NCI-H460 (cell line): ENCODE measurements at places on chromosomes 2 and 18.
A peak's percentile ranks its signal among the peaks of the same experiment; 100 is the strongest.

GRCh38 chr2:187989925-187990623, 301.6 kb upstream of the GULP1 start:
- no peak for DNase-seq

DNA sequence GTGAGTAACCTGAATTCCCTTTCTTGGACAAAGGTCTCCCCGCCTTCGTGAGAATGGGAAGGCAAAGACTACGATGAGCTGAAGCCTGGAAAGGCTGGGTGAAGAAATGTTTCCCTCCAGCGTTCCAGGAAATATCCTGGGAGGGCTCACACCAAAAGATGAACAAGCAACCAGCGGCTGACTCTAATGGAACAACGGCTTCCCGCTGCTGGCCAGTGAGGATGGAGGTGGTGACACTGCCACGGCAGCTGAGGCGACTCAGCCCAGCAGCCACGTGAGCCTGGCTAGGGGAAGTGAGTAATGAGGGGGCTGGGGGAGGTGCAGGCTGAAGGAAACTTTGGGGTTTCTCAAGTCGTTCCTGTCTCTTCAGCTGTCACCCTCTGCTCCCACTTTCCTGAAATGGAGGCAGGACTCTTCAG, 105.0 kb upstream of the SMAD7 start:
- DNase-seq, result no peak

DNA sequence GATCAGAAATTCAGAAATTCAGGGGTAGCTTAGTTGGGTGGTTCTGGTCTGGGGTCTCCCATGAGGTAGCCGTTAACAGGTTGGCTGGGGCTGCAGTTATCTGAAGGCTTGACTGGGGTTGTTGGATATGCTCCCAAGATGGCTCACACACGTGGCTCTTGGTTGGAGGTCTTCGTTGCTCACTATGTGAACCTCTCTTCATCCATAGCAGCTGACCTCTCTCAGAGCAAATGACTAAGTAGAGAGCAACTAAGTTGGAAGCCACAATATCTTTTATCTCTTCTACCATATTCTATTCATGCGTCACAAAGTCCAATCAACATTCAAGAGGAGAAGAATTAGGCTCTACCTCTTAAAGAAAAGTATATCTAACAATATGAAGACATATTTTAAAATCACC, 38.7 kb upstream of the SERTAD2 start:
- DNase-seq, result no peak

GRCh38 chr2:232586943-232587505, 36.5 kb downstream of the EIF4E2 start:
- no peak for DNase-seq

DNA sequence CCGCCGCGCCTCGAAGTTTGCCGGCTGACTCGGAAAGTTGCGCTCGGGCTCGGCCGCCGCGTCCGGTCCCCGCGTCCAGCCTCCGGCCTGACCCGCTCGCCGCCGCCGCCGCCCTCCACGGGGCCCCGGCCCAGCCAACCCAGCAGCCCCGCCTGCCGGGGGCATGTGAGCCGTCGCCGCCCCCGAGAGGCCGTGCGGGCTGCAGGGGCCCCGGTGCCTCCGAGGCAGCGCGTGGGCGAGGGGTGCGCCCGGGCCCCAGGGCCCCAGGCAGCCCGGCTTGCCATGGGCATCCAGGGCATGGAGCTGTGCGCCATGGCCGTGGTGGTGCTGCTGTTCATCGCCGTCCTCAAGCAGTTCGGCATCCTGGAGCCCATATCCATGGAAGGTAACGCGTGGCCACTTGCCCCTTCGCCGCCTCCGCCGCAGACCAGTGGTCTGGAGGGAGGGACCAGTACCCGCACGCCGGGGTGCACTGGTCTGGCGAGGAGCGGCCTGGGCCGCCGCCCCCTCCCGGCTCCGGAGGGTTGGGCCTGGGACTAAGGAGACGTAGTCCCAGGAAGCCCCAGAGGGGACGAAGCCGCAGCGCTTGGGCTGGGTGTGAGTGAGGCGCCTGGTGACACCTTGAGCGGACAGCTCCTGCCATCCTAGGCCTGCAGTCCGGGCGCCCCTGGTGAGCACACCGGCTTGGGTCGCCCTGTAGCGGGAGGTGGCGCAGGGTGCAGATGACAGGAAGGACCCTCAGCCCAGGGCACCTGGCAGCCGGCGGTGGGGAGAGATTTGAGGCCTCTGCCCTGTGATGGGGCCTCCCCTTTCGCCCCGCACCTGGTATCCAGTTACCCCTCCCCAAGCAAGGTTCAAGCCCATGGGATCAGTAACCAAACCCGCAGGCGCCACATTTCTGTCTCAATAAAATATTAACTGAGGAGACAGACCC, 49.9 kb downstream of the KCNIP3 start:
- no peak for DNase-seq

DNA sequence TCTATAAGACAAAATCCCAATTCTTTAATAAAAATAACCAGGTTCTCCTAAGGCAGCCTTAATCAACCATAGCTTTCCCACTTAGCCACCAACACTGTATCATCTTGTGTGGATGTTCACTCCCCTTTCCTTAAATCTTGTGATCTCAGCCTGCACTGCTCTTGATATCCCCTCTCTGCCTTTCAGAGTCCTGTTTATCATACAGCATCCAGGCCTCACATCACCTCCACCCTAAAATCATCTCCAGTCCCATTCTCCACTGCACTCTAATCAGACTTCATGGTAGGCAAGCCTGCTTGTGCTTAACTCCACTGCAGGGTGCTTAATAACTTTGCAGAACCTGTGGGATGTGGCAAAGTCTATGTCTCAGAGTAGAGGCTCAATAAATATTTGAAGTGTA, 18.8 kb downstream of the ARHGAP15 start:
- no peak for DNase-seq

DNA sequence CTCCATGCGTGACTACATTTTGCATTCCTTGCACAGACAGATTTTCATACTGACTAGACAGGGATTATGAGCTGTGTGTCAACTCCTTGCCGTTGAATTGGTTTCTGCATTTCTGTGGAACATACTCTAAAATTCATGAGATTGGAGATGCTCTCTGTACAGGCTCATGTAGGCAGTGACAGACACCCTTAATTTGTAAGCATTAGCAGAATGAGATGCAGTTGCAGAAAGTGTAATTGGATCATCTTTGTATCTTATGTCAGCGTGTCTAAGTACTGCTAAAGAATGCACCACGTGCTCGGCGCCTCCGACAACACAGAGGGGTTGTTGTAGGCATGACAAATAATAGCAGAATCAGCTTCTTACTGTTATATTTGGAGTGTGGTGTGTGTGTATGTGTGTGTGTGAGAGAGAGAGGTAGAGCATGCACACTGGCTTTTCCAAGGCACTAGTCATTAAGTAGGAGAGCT, 212.4 kb downstream of the CMPK2 start:
- no peak for DNase-seq

DNA sequence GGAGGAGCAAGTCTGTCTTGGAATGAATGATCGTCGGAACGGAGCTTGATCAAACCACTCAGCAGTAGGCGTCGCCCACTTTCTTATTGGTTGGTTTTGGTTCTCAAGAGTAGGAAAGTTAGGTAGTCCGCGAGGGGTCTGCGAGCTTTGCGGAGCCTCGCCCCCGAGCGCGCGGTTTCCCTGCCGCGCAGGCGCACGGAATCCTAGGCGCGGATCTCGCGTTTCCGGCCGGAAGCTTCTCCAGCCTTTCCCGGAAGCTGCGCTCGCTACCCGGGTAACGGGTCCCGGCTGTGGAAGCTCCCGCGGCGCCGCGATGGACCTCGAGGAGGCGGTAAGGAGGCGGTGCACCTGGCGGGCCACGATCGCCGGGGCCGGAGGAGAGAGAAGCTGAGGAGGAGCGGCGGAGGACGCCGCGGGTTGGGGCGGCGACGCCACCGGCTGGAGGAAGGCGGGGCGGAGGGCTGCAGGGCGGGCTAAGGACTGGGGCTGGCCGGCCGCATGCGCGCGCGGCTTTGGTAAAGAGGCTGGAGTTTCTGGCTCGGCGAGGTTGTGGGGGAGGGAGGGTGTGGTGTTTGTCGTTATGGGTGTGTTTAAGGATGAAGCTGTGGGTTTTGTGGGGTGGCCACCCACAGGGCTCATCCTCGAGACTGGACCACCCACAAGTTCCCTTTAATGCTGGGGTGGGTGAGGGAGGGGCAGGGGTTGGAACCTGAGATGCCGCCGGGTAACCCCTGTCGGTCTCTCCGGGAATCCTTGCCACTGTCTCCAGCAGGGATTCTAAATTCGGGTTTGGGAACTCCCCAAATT, at the start of gene TAF1B:
Gene TAF1B (plus strand): TSS at position 246 of the 807 bp plus-strand sequence. CDS start 68 bp downstream, at position 314.
- peak; percentile 89 for DNase-seq

DNA sequence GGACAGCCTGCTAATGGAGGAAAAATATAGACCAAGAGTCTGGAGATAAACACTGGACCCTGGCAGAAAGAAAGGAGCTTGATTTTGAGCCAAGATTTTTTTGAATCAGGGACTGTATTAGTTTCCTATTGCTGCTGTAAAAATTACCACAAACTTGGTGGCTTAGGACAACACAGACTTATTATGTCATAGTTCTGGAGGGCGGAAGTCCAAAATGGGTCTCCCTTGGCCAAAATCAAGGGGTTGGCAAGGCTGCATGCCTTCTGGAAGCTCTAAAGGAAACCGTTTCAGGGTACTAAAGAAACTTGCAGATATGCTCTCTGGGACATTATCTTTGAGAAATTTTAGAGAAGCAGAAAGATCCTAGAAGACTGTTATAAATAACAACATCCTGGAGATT, 140.1 kb downstream of the BABAM2 start:
- DNase-seq, result no peak

DNA sequence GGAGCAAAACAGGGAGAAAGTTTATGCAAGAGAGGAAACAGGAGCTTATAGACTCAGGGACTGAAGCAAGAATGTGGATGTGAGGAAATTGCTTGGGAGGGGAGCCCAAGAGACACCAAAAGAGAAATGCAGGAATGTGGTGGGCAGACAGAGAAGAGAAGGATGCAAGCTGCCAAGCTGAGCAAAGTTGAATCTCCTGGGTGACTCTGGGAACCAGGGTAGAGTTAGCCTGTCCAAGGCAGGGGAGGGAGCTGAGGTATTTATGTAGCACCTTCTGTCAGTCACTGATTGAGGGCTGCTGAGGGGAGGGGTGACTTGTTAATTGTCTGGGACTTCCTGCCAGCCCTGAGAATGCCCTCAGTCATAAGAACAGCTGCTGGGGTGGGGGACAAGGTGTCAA, 464.3 kb downstream of the NBAS start:
- no peak for DNase-seq

DNA sequence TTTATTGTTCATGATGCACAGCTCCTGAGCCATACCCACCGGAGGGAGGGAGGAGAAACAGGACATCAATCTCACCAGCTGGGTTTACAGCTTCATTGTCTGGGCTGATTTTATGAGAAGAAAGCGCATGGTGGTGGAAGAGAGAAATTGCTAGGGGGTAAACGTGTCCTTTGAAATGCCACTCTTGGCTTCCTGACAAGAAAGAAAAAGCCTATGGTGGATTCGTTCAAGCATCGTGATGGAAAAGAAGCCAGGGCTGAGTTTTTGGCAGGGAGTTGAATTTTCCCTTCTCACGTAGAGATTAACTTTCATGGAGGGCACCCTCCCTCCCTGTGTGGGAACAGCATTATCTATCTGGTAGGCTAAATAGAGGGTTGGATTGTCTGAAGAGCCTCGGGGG, 502.0 kb downstream of the SLC4A3 start:
- no peak for DNase-seq

DNA sequence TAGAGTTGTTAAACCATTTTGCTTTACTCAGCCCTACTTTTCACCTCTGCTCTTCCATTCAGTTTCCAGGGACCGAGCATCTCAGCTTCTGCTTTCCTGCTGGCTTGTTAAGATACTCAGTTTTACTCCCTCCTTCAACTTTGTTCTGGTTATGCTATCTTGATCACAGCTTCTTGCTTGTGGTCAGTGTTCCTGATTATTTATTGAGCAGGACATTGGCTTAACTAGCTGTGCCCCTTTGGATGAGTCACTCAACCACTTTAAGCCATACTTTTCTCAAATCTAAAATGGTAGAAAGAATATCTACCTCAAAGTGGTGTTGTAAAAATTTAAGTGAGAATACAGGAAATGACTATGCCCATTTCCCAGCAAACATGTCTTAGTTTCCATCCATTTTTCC, 124.0 kb downstream of the KYNU start:
- no peak for DNase-seq

- no peak for DNase-seq
Observed at GRCh38 chr2:164867779-164868397, 26.3 kb upstream of the COBLL1 start.

GRCh38 chr2:239716536-239717318, 308.4 kb downstream of the NDUFA10 start:
- DNase-seq, result no peak

DNA sequence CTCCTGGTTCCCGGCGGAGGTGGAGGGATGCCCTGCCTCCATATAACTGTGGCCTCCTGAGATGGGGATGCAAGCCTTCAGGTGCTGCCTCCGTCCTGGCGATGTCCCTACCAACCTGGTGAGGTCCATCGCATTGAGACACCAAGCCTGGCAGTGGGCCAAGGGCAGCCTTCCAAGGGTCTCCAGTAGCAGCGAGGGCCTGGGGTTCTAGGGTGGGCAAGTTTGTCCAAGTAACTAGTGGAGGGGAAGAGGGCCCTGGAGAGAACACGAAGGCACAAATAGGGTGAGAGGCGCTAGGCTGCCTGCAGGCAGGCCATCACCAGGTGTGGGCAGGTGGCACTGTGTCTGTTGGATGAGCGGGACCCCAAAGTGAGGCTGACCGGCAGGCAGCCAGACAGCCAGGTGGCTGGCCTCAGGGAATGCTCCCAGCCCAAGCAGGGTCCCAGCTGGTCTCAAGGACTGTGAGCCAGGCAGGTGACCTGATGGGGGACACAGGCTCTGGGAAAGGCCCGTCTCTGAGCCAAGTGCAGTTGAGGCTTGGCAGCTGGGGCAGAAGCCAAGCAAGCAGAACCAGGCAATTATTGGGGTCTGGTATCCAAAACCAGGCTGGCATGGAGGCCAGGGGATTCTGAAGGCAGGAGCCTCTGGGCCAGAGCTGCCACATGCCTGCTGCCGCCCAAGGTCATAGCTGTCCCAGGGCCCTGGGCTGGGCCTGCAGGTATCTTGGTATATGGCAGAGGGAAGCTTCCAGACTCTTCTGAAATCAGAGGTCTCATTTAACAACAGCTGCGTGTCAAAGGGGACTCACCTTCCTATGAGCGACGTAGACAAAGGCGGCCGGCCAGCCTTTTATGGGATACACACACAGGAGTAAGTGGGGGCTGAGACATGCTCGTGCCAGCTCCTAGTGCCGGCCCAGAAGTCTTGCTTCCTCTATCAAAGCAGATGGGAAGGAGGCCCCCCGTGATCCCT, 23.4 kb downstream of the RAMP1 start:
- DNase-seq, result no peak

DNA sequence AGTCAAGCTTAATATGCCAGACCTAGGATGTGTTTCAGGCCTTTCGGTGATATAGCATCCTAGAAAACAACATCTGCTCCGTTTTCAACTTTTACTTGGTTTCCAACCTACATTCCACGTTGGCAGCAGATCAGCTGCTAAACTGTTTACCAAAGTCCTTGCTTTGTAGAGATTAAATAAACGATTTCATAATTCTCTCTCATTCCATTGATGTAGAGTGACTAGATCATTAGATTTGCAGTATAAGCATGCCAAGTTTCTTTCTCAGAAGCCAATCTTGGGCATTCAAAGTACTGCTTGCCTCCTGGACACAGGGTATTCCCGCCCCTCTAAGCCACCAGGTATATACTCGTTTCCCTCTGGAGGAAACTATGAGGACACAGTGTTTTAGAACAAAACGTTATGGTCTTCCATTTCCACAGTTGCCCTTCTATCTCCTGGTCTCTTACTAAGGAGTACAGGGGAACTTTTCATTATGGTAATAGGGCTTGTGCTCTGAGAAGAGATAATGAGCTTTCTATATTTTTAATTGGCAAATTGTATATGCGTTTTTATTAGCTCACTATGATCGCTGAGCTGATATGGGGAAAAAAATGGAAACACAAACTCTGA, 10.5 kb upstream of the INSIG2 start:
- no peak for DNase-seq
